ENCODE measurements at places on chromosomes 11 and 22. TPM values are rescaled to one million over a fixed set of nuclear protein-coding genes. Genes with fewer than 3 reads are reported as not detected.

CHRM4 gene
- total RNA-seq = not detected

POU2AF3 gene
- total RNA-seq = 3.1 TPM

AIFM3 gene
- not detected for total RNA-seq

CECR2 gene
- 0.14 TPM for total RNA-seq

HEPN1 gene
- total RNA-seq = not detected

SCARF2 gene
- total RNA-seq = 15.8 TPM

SYT12 gene
- total RNA-seq = not detected

DGCR6 gene
- 0.89 TPM for total RNA-seq

TIMM8B gene
- 107 TPM for total RNA-seq

GSTT2B gene
- total RNA-seq = not detected

SCN2B gene
- total RNA-seq = 0.29 TPM

SLC22A8 gene
- not detected for total RNA-seq

ZNF214 gene
- total RNA-seq = 4.0 TPM

LRP4 gene
- 29.2 TPM for total RNA-seq

MMP8 gene
- total RNA-seq = not detected

PRG3 gene
- not detected for total RNA-seq

C11orf91 gene
- total RNA-seq = not detected

POTEH gene
- total RNA-seq = not detected

UBE4A gene
- total RNA-seq = 17.1 TPM

KMT2A gene
- total RNA-seq = 98.2 TPM

TMEM191B gene
- not detected for total RNA-seq

IGLL5 gene
- total RNA-seq = 53.1 TPM

GRIK4 gene
- total RNA-seq = not detected

PKP3 gene
- 221 TPM for total RNA-seq

SERPINH1 gene
- 81.0 TPM for total RNA-seq

NXPE2 gene
- not detected for total RNA-seq

MAPK11 gene
- total RNA-seq = 0.29 TPM

GRK2 gene
- 235 TPM for total RNA-seq

OR8A1 gene
- not detected for total RNA-seq

BDNF gene
- 1.2 TPM for total RNA-seq

TSSK2 gene
- not detected for total RNA-seq

SHANK2 gene
- total RNA-seq = 95.7 TPM

THRSP gene
- 0.55 TPM for total RNA-seq

B3GAT1 gene
- 25.8 TPM for total RNA-seq

KCTD14 gene
- total RNA-seq = 14.7 TPM

Measured in stomach (tissue), 19 donors.